Bladder microvascular endothelial cell (primary cell): ENCODE measurements at places on chromosomes 16 and 17. TPM values are rescaled to one million over a fixed set of nuclear protein-coding genes. Genes with fewer than 3 reads are reported as not detected.

The NEK8 gene
- total RNA-seq = 0.81 and 2.3 TPM in 2 replicates

The KCNJ16 gene
- under 0.01 TPM in 1 of 2 replicates, not detected in the other for total RNA-seq

The SSTR5 gene
- total RNA-seq = 0.16 and 0.50 TPM in 2 replicates

The CX3CL1 gene
- total RNA-seq = 3.6 and 89.1 TPM in 2 replicates

The MEOX1 gene
- 10.7 and 23.4 TPM in 2 replicates for total RNA-seq

The ITGB3 gene
- total RNA-seq = 44.5 and 44.7 TPM in 2 replicates

The MARVELD3 gene
- total RNA-seq = under 0.01 and 0.25 TPM in 2 replicates

The KRTAP9-4 gene
- total RNA-seq = not detected in 2 replicates

The OR3A2 gene
- total RNA-seq = not detected in 2 replicates

The G6PC1 gene
- total RNA-seq = not detected in 2 replicates

The KRTAP4-3 gene
- not detected in 2 replicates for total RNA-seq

The ZG16B gene
- 0.44 and 0.65 TPM in 2 replicates for total RNA-seq

The TMEM97 gene
- total RNA-seq = 9.1 and 22.5 TPM in 2 replicates

The CNTNAP1 gene
- 16.7 and 53.1 TPM in 2 replicates for total RNA-seq

The PDILT gene
- not detected in 2 replicates for total RNA-seq

The ST6GALNAC2 gene
- total RNA-seq = 0.82 and 3.6 TPM in 2 replicates

The DOC2A gene
- 0.32 and 0.63 TPM in 2 replicates for total RNA-seq

The PRDM7 gene
- not detected in 2 replicates for total RNA-seq

The C16orf54 gene
- total RNA-seq = not detected in 2 replicates

The PRR35 gene
- total RNA-seq = not detected in 2 replicates

The SYNRG gene
- 9.9 and 32.2 TPM in 2 replicates for total RNA-seq

The TBC1D3 gene
- total RNA-seq = not detected in 2 replicates

The CLEC10A gene
- total RNA-seq = 0.19 TPM in 1 of 2 replicates, not detected in the other

The KRT14 gene
- 0.31 TPM in 1 of 2 replicates, not detected in the other for total RNA-seq

The TNP2 gene
- not detected in 2 replicates for total RNA-seq

The TBC1D3H gene
- total RNA-seq = not detected in 2 replicates

The FASN gene
- total RNA-seq = 73.0 and 95.0 TPM in 2 replicates

The MPV17L gene
- under 0.01 and 0.19 TPM in 2 replicates for total RNA-seq

The TVP23A gene
- not detected in 2 replicates for total RNA-seq

The FKBP10 gene
- total RNA-seq = 66.5 and 243 TPM in 2 replicates

The TP53TG3 gene
- total RNA-seq = not detected in 2 replicates

The SMPD3 gene
- total RNA-seq = under 0.01 and 0.25 TPM in 2 replicates
